ENCODE measurements at places on chromosomes 4 and X.

DNA sequence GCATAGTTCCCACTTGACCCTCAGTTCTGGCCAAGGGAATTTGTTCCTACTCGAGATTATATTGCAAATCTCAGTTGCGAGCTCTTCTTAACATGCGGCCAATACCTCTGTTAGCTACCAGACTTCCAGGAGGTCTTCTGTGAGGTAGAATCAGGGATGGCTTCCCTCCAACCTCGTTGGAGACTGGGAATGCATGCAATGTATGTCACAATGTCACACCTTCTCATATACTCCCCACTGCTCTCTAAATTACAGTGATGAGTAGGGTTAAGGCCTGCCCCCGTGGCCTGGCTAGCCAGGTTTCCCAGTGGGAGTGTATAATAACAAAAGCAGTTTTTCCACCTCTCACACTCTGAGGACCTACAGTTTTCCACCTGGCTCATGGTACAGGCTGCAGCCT, 1962.5 kb downstream of the ARAP2 start:
- no peak for DNase-seq

DNA sequence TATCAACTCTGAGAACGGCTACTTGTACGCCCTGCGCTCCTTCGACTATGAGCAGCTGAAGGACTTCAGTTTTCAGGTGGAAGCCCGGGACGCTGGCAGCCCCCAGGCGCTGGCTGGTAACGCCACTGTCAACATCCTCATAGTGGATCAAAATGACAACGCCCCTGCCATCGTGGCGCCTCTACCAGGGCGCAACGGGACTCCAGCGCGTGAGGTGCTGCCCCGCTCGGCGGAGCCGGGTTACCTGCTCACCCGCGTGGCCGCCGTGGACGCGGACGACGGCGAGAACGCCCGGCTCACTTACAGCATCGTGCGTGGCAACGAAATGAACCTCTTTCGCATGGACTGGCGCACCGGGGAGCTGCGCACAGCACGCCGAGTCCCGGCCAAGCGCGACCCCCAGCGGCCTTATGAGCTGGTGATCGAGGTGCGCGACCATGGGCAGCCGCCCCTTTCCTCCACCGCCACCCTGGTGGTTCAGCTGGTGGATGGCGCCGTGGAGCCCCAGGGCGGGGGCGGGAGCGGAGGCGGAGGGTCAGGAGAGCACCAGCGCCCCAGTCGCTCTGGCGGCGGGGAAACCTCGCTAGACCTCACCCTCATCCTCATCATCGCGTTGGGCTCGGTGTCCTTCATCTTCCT, 2.7 kb downstream of the PCDH10 start:
- peak; percentile 40 for DNase-seq

DNA sequence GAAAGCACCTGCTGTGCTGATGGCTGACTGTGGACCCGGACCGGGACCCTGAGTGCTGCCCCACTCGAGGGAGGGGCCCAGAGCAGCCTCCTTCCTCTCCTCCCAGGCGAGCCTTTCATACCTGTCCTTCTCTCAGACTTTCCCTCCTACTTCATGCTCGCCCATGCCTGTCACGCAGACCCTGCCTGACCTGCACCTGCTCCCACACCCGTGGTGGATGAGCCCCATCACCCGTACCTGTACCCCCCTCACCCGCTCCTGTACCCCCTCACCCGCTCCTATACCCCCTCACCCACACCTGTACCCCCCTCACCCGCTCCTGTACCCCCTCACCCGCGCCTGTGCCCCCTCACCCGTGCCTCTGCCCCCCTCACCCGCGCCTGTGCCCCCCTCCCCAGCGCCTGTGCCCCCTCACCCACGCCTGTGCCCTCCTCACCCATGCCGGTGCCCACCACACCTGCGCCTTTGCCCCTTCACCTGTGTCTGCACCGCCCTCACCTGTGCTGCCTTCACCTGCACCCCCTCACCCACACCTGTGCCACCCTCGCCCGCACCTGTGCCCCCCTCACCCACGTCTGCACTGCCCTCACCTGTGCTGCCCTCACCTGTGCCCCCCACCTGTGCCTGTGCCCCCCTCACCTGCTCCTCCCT, 5.8 kb downstream of the MAEA start:
- no peak for DNase-seq

GRCh38 chr4:96652821-96653220, 812.9 kb downstream of the PDHA2 start:
- no peak for DNase-seq

DNA sequence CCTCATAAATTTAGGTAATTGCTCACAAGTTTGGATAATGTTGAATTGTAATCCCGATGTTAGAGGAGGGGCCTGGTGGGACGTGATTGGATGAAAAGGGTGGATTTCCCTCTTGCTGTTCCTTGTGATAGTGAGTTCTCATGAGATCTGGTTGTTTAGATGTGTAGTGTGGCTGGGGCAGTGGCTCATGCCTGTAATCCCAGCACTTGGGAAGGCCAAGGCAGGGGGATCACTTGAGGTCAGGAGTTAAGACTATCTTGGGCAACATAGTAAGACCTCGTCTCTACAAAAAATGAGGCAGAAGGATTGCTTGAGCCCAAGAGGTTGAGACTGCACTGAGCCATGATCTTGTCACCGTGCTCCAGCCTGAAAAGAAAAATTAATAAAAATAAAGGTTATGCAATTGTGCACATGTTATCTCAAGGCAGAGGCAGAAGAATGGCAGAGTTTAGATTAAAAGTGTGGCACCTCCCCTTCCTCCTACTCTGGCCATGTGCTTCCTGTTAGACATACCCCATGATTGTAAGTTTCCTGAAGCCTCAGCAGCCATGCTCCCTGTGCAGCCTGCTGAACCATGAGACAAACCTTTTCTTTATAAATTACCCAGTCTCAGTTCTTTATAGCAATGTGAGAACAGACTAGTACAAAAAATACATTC, 36.5 kb downstream of the ERVMER34-1 start:
- no peak for DNase-seq
